ENCODE measurements at places on chromosomes 5 and 9. TPM values are rescaled to one million over a fixed set of nuclear protein-coding genes. Genes with fewer than 3 reads are reported as not detected.

Gene GPR151
- not detected for polyA plus RNA-seq

Gene DNM1
- polyA plus RNA-seq, result 231 TPM

Gene ALDH7A1
- polyA plus RNA-seq, result 191 TPM

Gene ALAD
- 51.0 TPM for polyA plus RNA-seq

Gene PCDHAC2
- polyA plus RNA-seq, result 0.93 TPM

Gene PCDHGB1
- 1.9 TPM for polyA plus RNA-seq

Gene ZNF608
- 83.4 TPM for polyA plus RNA-seq

Gene TRIO
- 130 TPM for polyA plus RNA-seq

Gene HRH2
- 2.6 TPM for polyA plus RNA-seq

Gene SLC26A2
- polyA plus RNA-seq, result 22.8 TPM

Gene SCAI
- 17.1 TPM for polyA plus RNA-seq

Gene ATP10B
- 0.70 TPM for polyA plus RNA-seq

Gene GGTA1
- 5.2 TPM for polyA plus RNA-seq

Gene CDH9
- polyA plus RNA-seq, result 21.8 TPM

Gene AQP7
- polyA plus RNA-seq, result 24.4 TPM

Gene PALM2AKAP2
- polyA plus RNA-seq, result 11.0 TPM

Gene MFAP3
- polyA plus RNA-seq, result 52.4 TPM

Gene HAVCR2
- 18.2 TPM for polyA plus RNA-seq

Gene TEX48
- polyA plus RNA-seq, result not detected

Gene FOXD4L5
- 0.27 TPM for polyA plus RNA-seq

Gene CLIC3
- not detected for polyA plus RNA-seq

Gene PCDHGA2
- polyA plus RNA-seq, result 6.8 TPM

Gene FOXD4L6
- not detected for polyA plus RNA-seq

Gene OR1L4
- polyA plus RNA-seq, result not detected

Gene IRX2
- polyA plus RNA-seq, result 23.7 TPM

Gene LAMC3
- 22.8 TPM for polyA plus RNA-seq

All from left kidney (tissue), 8 donors.